ENCODE measurements at places on chromosomes 12 and 14. TPM values are rescaled to one million over a fixed set of nuclear protein-coding genes. Genes with fewer than 3 reads are reported as not detected.

- DNase-seq: no peak
Observed at GRCh38 chr12:95605875-95606274, 54.6 kb upstream of the USP44 start.

DNA sequence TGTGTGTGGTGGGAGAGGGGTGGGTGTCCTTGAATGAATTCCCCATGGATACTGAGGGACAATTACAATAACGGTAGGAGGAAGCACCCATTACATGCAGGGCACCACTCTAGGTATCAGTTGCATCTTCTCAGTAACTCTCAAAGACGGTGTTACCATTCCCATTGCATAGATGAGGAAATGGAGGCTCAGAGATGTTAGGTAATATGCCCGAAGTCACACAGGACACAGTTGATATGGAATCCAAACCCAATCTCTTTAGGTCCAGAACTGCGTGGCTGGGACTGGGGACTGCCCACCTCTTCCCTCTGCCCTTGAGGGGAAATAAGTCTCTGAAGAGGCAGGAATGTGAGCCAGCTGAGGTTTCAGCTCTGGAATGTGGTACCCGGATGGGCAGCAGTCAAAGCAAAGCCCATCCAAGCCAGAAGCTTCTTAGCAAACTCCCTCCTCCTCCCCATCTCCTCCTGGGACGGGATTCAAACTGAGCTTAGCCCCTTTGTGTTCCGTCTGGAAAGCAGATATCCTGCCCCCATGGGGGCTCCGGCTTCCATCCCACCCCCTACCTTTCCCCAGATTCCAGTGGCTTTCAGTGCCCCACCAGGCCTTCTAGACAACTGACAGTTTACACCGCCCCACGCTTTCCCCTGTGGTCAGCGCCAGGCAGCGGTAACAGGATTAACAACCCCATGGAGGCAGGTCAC, 187.5 kb downstream of the RBM19 start:
- no peak for DNase-seq

The ZNF641 gene
- 15.3 TPM for total RNA-seq

- DNase-seq: no peak
Observed at GRCh38 chr12:123453165-123453564, 4.8 kb upstream of the SNRNP35 start.

GRCh38 chr12:53974084-53975063, at the start of gene HOTAIR:
TSS of gene HOTAIR (minus strand) at chr12:53974954.
- DNase-seq: no peak

The MGAT4C gene
- 0.59 TPM for total RNA-seq

The CDH24 gene
- 2.6 TPM for total RNA-seq

- no peak for DNase-seq
Observed at GRCh38 chr12:2397356-2398045, 344.7 kb downstream of the CACNA1C start.

- no peak for DNase-seq
Observed at GRCh38 chr14:20790464-20791116, 9.5 kb downstream of the RNASE6 start.

GRCh38 chr12:87163122-87163521, 866.1 kb downstream of the C12orf50 start:
- DNase-seq: no peak

- no peak for DNase-seq
Observed at GRCh38 chr12:13627536-13627935, 353.9 kb downstream of the GRIN2B start.

The CYP27B1 gene
- total RNA-seq: 0.24 TPM

- DNase-seq: no peak
Observed at GRCh38 chr14:51735851-51736250, 84.1 kb downstream of the FRMD6 start.

The EID3 gene
- total RNA-seq: 2.1 TPM

The SPTB gene
- total RNA-seq: 113 TPM

The DHH gene
- total RNA-seq: 1.6 TPM

- no peak for DNase-seq
Observed at GRCh38 chr12:43776498-43776897, 17.7 kb downstream of the IRAK4 start.

- no peak for DNase-seq
Observed at GRCh38 chr12:90390947-90391346, 564.0 kb downstream of the CCER1 start.

The ERBB3 gene
- 1.5 TPM for total RNA-seq

DNA sequence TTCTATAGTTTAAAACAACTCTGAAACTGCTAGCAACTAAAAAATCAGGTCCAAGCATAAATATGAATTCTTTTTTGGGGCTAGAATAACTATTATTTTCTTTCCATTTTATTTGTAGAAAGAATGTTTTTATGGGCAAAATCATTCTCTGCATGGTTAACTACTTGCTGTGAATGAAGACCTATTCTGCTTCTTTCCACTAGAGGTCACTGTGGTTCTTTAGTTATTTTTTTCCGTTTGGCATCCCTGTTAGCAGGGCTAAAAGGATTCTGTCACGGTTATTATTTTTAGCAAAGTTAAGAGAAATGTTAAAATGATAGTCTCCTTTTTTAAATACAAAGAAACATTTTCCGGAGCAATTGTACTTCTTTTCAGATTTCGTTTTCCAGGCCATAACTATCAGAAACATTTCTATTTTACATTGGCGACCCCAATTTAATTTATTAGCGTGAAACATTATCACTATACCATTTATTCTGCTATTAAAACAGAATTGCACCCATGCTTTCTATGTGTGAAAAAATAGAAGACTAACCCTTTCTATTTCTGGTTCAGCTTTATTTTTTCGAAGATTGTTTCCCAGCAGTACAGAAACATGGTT, 404.8 kb downstream of the ATP23 start:
- DNase-seq: no peak

DNA sequence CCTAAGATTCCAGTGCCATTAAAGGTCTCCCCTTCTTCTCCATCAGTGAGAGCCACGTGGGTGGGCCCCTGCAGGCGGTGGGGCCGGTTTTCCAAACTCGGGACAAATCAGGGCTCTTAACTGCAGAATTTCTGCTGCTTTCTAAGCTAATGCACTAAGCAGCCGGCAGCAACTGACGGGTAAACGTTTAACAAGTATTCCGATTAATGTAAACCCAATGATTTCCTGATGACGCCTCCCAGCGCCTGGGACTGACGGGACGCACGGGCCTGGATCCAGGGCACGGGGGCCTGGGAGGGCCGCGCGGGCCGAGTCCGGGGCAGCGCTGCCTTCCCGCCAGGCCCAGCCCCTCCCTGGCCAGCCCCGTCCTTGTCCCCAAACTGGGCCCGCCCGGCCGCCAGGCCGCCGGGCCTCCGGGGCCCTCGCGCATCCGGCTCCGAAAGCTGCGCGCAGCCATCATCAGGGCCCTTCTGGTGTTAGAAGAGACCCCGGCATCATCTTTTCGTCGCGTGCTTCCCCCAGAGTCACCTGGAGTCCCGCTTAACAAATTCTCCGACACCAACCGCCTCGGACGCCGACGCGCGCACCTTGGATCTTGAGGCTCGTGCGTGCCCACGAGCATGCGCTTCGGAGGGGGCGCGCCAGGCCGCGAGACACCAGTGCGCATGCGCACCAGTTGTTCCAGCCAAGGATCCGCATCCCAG, at the start of gene MLH3:
MLH3 (minus strand) TSS at position 616 of the 704 bp plus-strand sequence. CDS start 1,812 bp downstream, outside the sequence.
- peak; percentile 89 for DNase-seq

GRCh38 chr14:89621009-89621421, 204.0 kb upstream of the FOXN3 start:
- DNase-seq: no peak

- no peak for DNase-seq
Observed at GRCh38 chr14:105200074-105200473, 19.0 kb upstream of the NUDT14 start.

DNA sequence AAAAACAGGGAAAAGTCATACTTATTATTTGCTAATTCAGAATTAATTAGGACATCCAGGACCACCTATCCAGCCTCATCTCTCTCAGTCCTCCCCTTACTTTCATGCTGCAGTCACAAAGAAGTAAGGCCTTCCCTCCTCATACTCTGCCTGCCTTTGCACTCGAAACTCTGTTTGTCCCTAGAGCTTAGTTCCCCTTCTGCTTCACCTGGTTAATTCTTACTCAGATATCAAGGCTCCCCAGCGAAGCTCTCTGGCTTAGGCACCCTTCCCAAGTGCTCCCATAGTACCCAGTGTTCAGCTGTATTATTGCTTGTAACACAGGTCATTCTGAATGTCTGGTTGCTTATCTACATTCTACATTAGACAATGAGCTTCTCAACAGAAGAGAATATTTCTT, 81.3 kb downstream of the ERGIC2 start:
- DNase-seq: no peak

The KLRK1 gene
- total RNA-seq: 0.19 TPM

- DNase-seq: no peak
Observed at GRCh38 chr14:94598816-94599655, 13.2 kb upstream of the SERPINA3 start.

GRCh38 chr14:106820119-106820518, 1293.7 kb downstream of the TMEM121 start:
- no peak for DNase-seq

The PTPRB gene
- total RNA-seq: 28.9 TPM

The BICDL1 gene
- total RNA-seq: 0.30 TPM

GRCh38 chr14:99671235-99672224, 12.6 kb upstream of the CYP46A1 start:
- no peak for DNase-seq

DNA sequence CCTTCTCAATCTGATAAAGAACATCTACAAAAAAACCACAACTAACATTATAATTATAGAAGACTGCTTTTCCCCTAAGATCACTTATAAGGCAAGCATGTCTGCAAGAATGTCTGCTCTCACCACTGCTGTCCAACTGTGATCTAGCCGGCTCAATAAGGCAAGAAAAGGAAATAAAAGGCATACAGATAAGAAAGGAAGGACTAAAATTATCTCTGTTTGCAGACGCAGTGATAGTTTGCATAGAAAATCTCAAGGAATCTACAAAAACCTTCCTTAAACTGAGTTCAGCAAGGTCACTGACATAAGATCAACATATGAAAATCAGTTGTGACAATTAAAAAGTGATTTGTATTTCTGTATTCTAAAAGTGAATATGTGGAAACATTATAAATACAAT, 138.0 kb upstream of the EGLN3 start:
- DNase-seq: no peak

DNA sequence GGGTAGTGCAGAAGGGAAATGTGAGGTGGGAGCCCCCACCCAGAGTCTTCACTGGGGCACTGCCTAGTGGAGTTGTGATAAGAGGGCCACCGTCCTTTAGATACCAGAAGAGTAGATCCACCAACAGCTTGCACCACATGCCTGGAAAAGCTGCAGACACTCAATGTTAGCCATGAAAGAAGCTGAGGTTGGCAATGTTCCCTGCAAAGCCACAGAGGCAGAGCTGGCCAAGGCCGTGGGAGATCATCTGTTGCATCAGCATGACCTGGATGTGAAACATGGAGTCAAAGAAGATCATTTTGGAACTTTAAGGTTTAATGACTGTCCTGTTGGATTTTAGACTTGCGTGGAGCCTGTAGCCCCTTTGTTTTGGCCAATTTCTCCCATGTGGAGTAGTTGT, 468.4 kb upstream of the FOXG1 start:
- no peak for DNase-seq

- DNase-seq: no peak
Observed at GRCh38 chr12:47237751-47238211, 158.0 kb upstream of the AMIGO2 start.

DNA sequence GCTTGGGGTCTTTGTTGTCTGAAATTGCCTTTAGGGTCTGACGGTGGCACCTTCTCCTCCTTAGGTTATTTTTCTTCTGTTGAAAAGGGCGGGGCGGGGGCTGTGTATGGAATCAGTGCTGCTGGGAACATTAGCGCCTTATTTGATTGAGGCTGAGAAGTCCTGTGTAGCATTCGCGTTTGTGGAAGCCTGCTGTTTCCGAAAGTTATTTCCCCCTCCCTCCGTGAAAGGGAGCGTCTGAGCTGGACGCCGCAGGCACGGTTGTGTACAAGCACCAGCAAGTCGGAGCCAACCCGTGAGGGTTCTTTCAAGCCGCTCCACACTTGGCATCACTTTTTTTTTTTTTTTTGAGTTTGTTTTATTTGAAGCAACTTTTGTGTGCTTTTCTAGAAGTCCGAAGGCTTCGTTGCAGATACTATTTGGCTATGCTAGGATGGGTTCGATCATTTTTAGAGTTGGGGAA, 1.1 kb downstream of the SYNE2 start:
- no peak for DNase-seq

DNA sequence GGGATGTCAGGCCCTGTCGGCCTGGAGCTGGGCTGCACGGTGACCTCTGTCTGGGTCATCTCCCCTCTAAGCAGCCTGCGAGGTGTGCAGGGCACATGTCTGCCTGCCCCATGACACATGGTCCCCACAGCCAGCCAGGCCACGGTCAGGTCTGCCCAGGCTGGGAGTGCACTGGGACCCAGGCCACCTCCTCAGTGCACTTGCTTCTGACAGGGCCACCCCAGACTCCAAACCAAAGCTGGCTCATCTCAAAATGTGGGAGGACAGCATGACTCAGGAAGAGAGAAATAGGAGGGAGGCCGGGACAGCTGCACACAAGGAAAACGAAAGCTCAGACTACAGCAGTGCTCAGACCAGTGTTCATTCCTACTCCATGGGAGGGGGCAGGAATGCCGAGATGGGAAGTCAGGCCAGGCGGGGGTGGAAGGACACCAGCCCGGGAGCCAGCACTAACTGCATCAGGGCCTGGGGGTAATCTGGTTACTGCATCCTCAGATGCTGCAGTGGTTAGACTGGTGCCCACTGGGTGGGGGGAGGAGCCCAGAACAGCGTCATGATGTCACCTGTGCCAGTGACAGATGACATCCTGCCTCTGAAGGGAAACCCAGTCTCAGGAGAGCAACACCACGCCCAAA, 4.0 kb downstream of the P2RX2 start:
- no peak for DNase-seq

- DNase-seq: no peak
Observed at GRCh38 chr12:95182868-95183415, 34.3 kb downstream of the FGD6 start.

GRCh38 chr12:131988054-131988796, 38.5 kb downstream of the EP400 start:
- DNase-seq: no peak

- DNase-seq: no peak
Observed at GRCh38 chr12:828726-829395, 76.5 kb downstream of the WNK1 start.

- no peak for DNase-seq
Observed at GRCh38 chr12:76413121-76413520, 64.9 kb upstream of the BBS10 start.

GRCh38 chr14:74913986-74914573, 9.0 kb downstream of the RPS6KL1 start:
- peak; percentile 81 for DNase-seq

- DNase-seq: no peak
Observed at GRCh38 chr12:50934981-50935807, 17.1 kb upstream of the HIGD1C start.

The ESRRB gene
- total RNA-seq: 8.7 TPM

DNA sequence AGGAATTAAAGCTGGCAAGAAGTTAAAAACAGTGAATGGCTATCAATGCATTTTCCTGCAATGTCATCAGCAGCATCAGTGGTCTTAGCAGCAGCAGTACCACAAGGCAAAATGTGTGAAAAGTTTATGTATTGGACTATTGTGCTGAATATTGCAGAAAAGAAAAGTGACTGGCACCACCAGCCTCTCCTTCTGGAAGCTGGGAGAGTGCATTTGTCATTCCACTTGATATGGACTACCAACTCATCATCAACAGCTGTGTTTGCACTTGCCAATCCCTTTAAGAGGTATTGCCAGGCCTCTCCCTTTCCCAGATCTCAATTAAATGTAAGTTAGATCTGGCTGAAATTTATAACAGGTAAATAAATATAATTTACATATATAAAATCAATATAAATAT, 151.0 kb upstream of the GZMB start:
- DNase-seq: no peak

The JPH4 gene
- total RNA-seq: 0.19 TPM

- no peak for DNase-seq
Observed at GRCh38 chr14:95163666-95164065, 6.3 kb upstream of the DICER1 start.

GRCh38 chr14:55909879-55910278, 208.3 kb upstream of the PELI2 start:
- no peak for DNase-seq
